ENCODE measurements at places on chromosomes 4 and X. TPM values are rescaled to one million over a fixed set of nuclear protein-coding genes. Genes with fewer than 3 reads are reported as not detected.

Gene FAM9B
- 0.11 TPM for total RNA-seq

Gene DKK2
- not detected for total RNA-seq

Gene PCDH11X
- not detected for total RNA-seq

Gene NSG1
- total RNA-seq, result 0.59 TPM

Gene RHOH
- 127 TPM for total RNA-seq

Gene ADAM29
- total RNA-seq, result not detected

Gene SHROOM4
- not detected for total RNA-seq

Gene CLGN
- 0.43 TPM for total RNA-seq

Gene FTHL17
- total RNA-seq, result not detected

Gene CCKAR
- total RNA-seq, result not detected

Gene MXRA5
- total RNA-seq, result not detected

Gene YY2
- total RNA-seq, result 2.1 TPM

Gene ATP7A
- total RNA-seq, result 9.5 TPM

Gene HSFX4
- 0.20 TPM for total RNA-seq

Gene ABRAXAS1
- 15.4 TPM for total RNA-seq

Gene DIPK2B
- total RNA-seq, result not detected

Gene PROM1
- total RNA-seq, result not detected

Gene FABP2
- not detected for total RNA-seq

Gene DRP2
- 0.82 TPM for total RNA-seq

Gene SERPINA7
- total RNA-seq, result not detected

Gene DCAF4L1
- total RNA-seq, result 0.32 TPM

Gene ARX
- not detected for total RNA-seq

Gene GEMIN8
- total RNA-seq, result 13.4 TPM

Gene ATP1B4
- not detected for total RNA-seq

Gene TAF7L
- total RNA-seq, result 0.09 TPM

Gene SMARCAD1
- 34.7 TPM for total RNA-seq

Gene ADRA2C
- not detected for total RNA-seq

Gene TADA2B
- 25.2 TPM for total RNA-seq

Gene SSX4B
- not detected for total RNA-seq

Gene ARL9
- total RNA-seq, result 0.14 TPM

Gene KIF4A
- 32.2 TPM for total RNA-seq

Gene SAGE1
- total RNA-seq, result not detected

Gene STPG2
- total RNA-seq, result not detected

Gene GPC3
- 0.59 TPM for total RNA-seq

Gene NAP1L5
- 4.2 TPM for total RNA-seq

Gene STATH
- not detected for total RNA-seq

Gene DOCK11
- 73.4 TPM for total RNA-seq

Gene ART3
- total RNA-seq, result not detected

Gene FDCSP
- not detected for total RNA-seq

Gene PABPC1L2A
- not detected for total RNA-seq

Gene GLRA3
- not detected for total RNA-seq

Gene CLCN4
- total RNA-seq, result 0.05 TPM

Gene ITIH6
- total RNA-seq, result not detected

Gene CXXC4
- not detected for total RNA-seq

Gene PRKG2
- total RNA-seq, result 0.98 TPM

Gene IL1RAPL1
- total RNA-seq, result not detected

Gene EPHA5
- not detected for total RNA-seq

Gene TMEM47
- total RNA-seq, result not detected

Gene PASD1
- not detected for total RNA-seq

Gene ASB12
- total RNA-seq, result not detected

Gene ANK2
- total RNA-seq, result 1.2 TPM

Gene BEX1
- 0.23 TPM for total RNA-seq

Gene ABLIM2
- total RNA-seq, result 0.43 TPM

Gene FAM47E
- not detected for total RNA-seq

Gene SLITRK4
- total RNA-seq, result not detected

Gene CTAG1A
- total RNA-seq, result not detected

Gene TBX22
- not detected for total RNA-seq

Gene GRIA3
- not detected for total RNA-seq

Gene TENM3
- not detected for total RNA-seq

Measured in T-helper 2 cell treated with Interferon-gamma antibody and Interleukin-4, amounts not matched to agents 100 ng/mL and 5 ng/mL, for 36 hours (primary cell).